ENCODE measurements at places on chromosomes 5 and 9. TPM values are rescaled to one million over a fixed set of nuclear protein-coding genes. Genes with fewer than 3 reads are reported as not detected.

The RIGI gene
- total RNA-seq = 7.5 TPM

The DCTN3 gene
- 80.8 TPM for total RNA-seq

The FREM1 gene
- total RNA-seq = 2.8 TPM

The CAMK2A gene
- total RNA-seq = not detected

The OLFML2A gene
- total RNA-seq = 30.3 TPM

The ORM2 gene
- not detected for total RNA-seq

The AQP7 gene
- 20.7 TPM for total RNA-seq

The FAM170A gene
- total RNA-seq = not detected

The GMCL2 gene
- not detected for total RNA-seq

The BAAT gene
- not detected for total RNA-seq

The PTGDS gene
- 10.2 TPM for total RNA-seq

The GRIN1 gene
- 2.4 TPM for total RNA-seq

The PDE6A gene
- total RNA-seq = 0.04 TPM

The HSD17B3 gene
- total RNA-seq = 1.1 TPM

The PCDHA4 gene
- 0.08 TPM for total RNA-seq

The DIPK1B gene
- 7.4 TPM for total RNA-seq

The C5orf58 gene
- 0.19 TPM for total RNA-seq

The ZFP37 gene
- 2.1 TPM for total RNA-seq

The ELAVL2 gene
- 0.62 TPM for total RNA-seq

The STING1 gene
- 28.2 TPM for total RNA-seq

The MLANA gene
- total RNA-seq = 9.2 TPM

The IL33 gene
- total RNA-seq = 6.3 TPM

The ENTPD2 gene
- 14.7 TPM for total RNA-seq

The AUH gene
- 54.4 TPM for total RNA-seq

The TRPM3 gene
- not detected for total RNA-seq

The TTC16 gene
- 0.25 TPM for total RNA-seq

The SLC1A3 gene
- 10.1 TPM for total RNA-seq

The CCNO gene
- total RNA-seq = 2.4 TPM

The SLC6A7 gene
- 0.88 TPM for total RNA-seq

The LCP2 gene
- total RNA-seq = 5.7 TPM

The FYB1 gene
- total RNA-seq = 5.0 TPM

The FAT2 gene
- total RNA-seq = 106 TPM

The SMAD5 gene
- total RNA-seq = 57.3 TPM

The KIF12 gene
- 0.53 TPM for total RNA-seq

The COL23A1 gene
- 3.4 TPM for total RNA-seq

The UGT3A1 gene
- not detected for total RNA-seq

The CNTNAP3B gene
- total RNA-seq = 6.4 TPM

The POU4F3 gene
- 0.13 TPM for total RNA-seq

The OTP gene
- total RNA-seq = not detected

The JMY gene
- 25.6 TPM for total RNA-seq

The LECT2 gene
- not detected for total RNA-seq

The RLN2 gene
- total RNA-seq = not detected

The TMEM252 gene
- not detected for total RNA-seq

The CTSV gene
- total RNA-seq = 49.1 TPM

The NUP155 gene
- 17.8 TPM for total RNA-seq

The OR1L4 gene
- total RNA-seq = not detected

The DPYSL3 gene
- 9.0 TPM for total RNA-seq

The ZNF483 gene
- 3.3 TPM for total RNA-seq

The PRSS3 gene
- 84.0 TPM for total RNA-seq

The SCAI gene
- 5.7 TPM for total RNA-seq
